CD8-positive, alpha-beta T cell (primary cell): ENCODE measurements at places on chromosomes 2 and 18. TPM values are rescaled to one million over a fixed set of nuclear protein-coding genes. Genes with fewer than 3 reads are reported as not detected.

Gene MAB21L4
- not detected for total RNA-seq

Gene SERPINB13
- total RNA-seq: not detected

Gene MREG
- 3.6 TPM for total RNA-seq

Gene SLC14A1
- total RNA-seq: 2.8 TPM

Gene OR6B2
- total RNA-seq: not detected

Gene AMER3
- total RNA-seq: not detected

Gene RBKS
- 6.3 TPM for total RNA-seq

Gene GKN2
- total RNA-seq: not detected

Gene SLC40A1
- 1.9 TPM for total RNA-seq

Gene WDCP
- 3.7 TPM for total RNA-seq

Gene IMPACT
- total RNA-seq: 10.0 TPM

Gene NTSR2
- not detected for total RNA-seq

Gene TYMS
- 3.0 TPM for total RNA-seq

Gene ANKRD30BL
- not detected for total RNA-seq

Gene AFG3L2
- 59.0 TPM for total RNA-seq

Gene SGO2
- 0.69 TPM for total RNA-seq

Gene CNRIP1
- total RNA-seq: not detected

Gene LDAH
- total RNA-seq: 4.6 TPM

Gene PRKAG3
- total RNA-seq: not detected

Gene RUFY4
- total RNA-seq: 0.44 TPM

Gene TMEM150A
- total RNA-seq: 6.0 TPM

Gene ACADL
- not detected for total RNA-seq

Gene TLX2
- not detected for total RNA-seq

Gene ASB18
- not detected for total RNA-seq

Gene ZNF2
- 0.27 TPM for total RNA-seq

Gene ARHGAP15
- total RNA-seq: 115 TPM

Gene CD8B2
- total RNA-seq: 4.4 TPM

Gene SH3BP4
- 0.22 TPM for total RNA-seq

Gene ZNF521
- total RNA-seq: not detected

Gene UPP2
- not detected for total RNA-seq

Gene IL36B
- total RNA-seq: not detected

Gene CRACDL
- 0.84 TPM for total RNA-seq

Gene UGT1A5
- not detected for total RNA-seq

Gene VIT
- total RNA-seq: not detected

Gene RPRM
- 0.44 TPM for total RNA-seq

Gene DUSP19
- not detected for total RNA-seq

Gene IL37
- total RNA-seq: not detected

Gene PSMA8
- total RNA-seq: not detected

Gene PLEK
- 10.3 TPM for total RNA-seq

Gene CCDC195
- not detected for total RNA-seq

Gene FABP1
- total RNA-seq: not detected

Gene ANKRD23
- total RNA-seq: 5.7 TPM

Gene EML6
- 0.35 TPM for total RNA-seq

Gene DSG1
- not detected for total RNA-seq

Gene DYNAP
- not detected for total RNA-seq
